ENCODE measurements at places on chromosomes 3 and 15. TPM values are rescaled to one million over a fixed set of nuclear protein-coding genes. Genes with fewer than 3 reads are reported as not detected.

SEMA3G gene
- 30.5 TPM for total RNA-seq

TMEM108 gene
- total RNA-seq: 19.3 TPM

GRCh38 chr3:81545572-81545971, 215.9 kb downstream of the GBE1 start:
- no peaks in the 10 kb centered on the region for H3K27me3 ChIP-seq
- no peaks in the 10 kb centered on the region for H3K4me1 ChIP-seq
- no peaks in the 10 kb centered on the region for H3K36me3 ChIP-seq
- DNase-seq: no peak
- no peak overlapping the region for H3K27ac ChIP-seq

- no peaks in the 10 kb centered on the region for H3K4me1 ChIP-seq
- peaks cover 43% of the 10 kb centered on the region for H3K27me3 ChIP-seq
- H3K4me3 ChIP-seq: no peak overlapping the region
- no peak overlapping the region for H3K27ac ChIP-seq
- H3K36me3 ChIP-seq: no peaks in the 10 kb centered on the region
Observed at GRCh38 chr15:23628612-23629233, 18.9 kb downstream of the MAGEL2 start.

- H3K36me3 ChIP-seq: peaks cover 14% of the 10 kb centered on the region
- no peaks in the 10 kb centered on the region for H3K27me3 ChIP-seq
- H3K4me1 ChIP-seq: no peaks in the 10 kb centered on the region
- DNase-seq: no peak
- H3K4me3 ChIP-seq: no peak overlapping the region
Observed at GRCh38 chr3:190554197-190554596, 40.3 kb downstream of the IL1RAP start.

LRRC31 gene
- 0.29 TPM for total RNA-seq

IGF2BP2 gene
- 16.8 TPM for total RNA-seq

FETUB gene
- not detected for total RNA-seq

DNA sequence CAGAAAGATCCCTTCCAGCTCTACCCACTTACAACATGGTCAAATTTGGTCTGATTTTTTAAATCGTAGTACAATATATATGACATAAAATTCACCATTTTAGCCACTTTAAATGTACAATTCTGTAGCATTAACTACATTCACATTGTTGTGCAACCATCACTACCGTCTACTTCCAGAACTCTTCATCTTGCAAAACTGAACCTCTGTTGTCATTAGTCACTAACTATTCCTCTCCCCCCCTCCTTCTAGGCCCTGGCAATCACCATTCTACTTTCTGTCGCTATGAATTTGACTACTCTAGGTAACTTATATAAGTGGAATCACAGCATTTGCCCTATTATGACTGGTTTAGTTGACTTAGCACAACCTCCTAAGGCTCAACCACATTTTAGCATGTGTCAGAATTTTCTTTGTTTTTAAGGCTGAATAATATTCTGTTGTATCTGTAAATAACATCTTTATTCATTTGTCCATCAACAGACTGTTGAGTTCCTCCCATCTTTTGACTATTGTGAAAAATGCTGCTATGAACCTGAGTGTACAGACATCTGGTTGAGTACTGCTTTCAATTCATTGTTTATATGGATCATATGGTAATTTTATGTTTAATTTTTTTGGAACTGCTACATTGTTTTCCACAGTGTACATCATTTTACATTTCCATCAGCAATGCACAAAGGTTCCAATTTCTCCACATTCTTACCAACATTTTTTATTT, 35.5 kb upstream of the CCR2 start:
- no peak for DNase-seq
- H3K4me3 ChIP-seq: no peak overlapping the region
- no peaks in the 10 kb centered on the region for H3K4me1 ChIP-seq
- H3K36me3 ChIP-seq: no peaks in the 10 kb centered on the region
- H3K27ac ChIP-seq: peak overlapping the region; percentile 55

CD86 gene
- total RNA-seq: 17.6 TPM

DNA sequence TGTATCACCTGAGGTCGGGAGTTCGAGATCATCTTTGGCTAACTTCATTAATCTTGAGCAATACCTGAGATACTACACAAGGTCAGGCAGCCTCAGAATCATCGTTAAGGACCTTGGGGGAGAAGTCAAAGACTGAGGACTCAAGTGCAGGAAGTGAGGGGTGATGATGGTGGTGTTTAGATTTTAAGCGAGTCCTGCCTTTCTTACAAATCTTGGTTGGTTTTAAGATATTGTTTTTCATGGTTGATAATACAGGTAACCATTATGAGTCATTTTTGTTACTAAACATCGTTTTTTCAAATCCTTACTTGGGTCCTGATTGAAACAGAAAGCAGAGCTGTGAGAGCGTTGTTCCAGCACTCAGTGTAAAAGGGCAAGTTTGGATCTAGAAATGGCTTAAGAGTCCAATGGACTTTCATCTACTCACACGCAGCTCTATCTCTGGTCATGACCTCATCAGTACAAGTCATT, 4.1 kb downstream of the RASGRP1 start:
- H3K27ac ChIP-seq: no peak overlapping the region
- H3K36me3 ChIP-seq: no peaks in the 10 kb centered on the region
- no peak overlapping the region for H3K4me3 ChIP-seq
- DNase-seq: no peak
- peaks cover 21% of the 10 kb centered on the region for H3K27me3 ChIP-seq

DNA sequence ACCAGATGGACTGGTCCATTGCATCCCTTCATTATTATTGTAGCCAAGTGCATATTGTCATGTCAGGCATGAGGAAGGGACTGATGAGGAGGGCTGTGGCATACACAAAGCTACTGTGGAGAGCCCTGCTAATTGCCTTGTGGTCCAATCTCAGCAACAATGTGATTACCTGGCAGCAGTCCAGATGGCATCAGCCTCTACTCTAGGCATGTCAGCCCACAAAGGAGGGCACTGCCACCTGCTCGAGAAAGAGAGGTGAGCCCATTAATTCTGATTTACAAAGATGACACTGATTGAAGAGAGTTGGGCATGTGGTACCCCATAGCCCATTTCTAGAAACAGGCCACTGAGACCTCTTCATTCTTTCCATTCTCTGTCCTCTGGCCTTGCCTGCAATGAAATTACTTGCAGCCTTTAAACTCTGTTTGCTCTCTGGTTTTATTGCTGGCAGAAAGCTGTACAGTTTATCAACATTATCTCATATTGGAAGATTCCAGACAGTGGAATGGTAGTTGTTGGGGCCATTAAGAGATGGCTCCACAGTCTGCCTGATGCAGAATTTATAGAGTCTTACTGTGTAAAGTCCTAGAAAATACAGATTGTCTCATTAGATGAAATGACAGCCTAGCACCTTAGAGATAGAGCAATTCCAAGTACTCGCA, 307.7 kb downstream of the ARPP21 start:
- no peaks in the 10 kb centered on the region for H3K36me3 ChIP-seq
- no peak overlapping the region for H3K4me3 ChIP-seq
- no peaks in the 10 kb centered on the region for H3K4me1 ChIP-seq
- no peak overlapping the region for H3K27ac ChIP-seq
- H3K27me3 ChIP-seq: no peaks in the 10 kb centered on the region

GRCh38 chr3:141093397-141093796, 42.2 kb downstream of the SPSB4 start:
- H3K27me3 ChIP-seq: no peaks in the 10 kb centered on the region
- no peak for DNase-seq
- no peak overlapping the region for H3K4me3 ChIP-seq
- no peak overlapping the region for H3K27ac ChIP-seq

- DNase-seq: peak; percentile 93
- no peaks in the 10 kb centered on the region for H3K36me3 ChIP-seq
- H3K27me3 ChIP-seq: peaks cover 22% of the 10 kb centered on the region
- H3K4me1 ChIP-seq: peaks cover 4% of the 10 kb centered on the region
Observed at GRCh38 chr15:63043335-63044076, 959 bp downstream of the TPM1 start.

GRCh38 chr3:20563251-20563650, 377.2 kb upstream of the SGO1 start:
- DNase-seq: no peak
- no peaks in the 10 kb centered on the region for H3K27me3 ChIP-seq
- H3K4me3 ChIP-seq: no peak overlapping the region
- no peak overlapping the region for H3K27ac ChIP-seq

DNA sequence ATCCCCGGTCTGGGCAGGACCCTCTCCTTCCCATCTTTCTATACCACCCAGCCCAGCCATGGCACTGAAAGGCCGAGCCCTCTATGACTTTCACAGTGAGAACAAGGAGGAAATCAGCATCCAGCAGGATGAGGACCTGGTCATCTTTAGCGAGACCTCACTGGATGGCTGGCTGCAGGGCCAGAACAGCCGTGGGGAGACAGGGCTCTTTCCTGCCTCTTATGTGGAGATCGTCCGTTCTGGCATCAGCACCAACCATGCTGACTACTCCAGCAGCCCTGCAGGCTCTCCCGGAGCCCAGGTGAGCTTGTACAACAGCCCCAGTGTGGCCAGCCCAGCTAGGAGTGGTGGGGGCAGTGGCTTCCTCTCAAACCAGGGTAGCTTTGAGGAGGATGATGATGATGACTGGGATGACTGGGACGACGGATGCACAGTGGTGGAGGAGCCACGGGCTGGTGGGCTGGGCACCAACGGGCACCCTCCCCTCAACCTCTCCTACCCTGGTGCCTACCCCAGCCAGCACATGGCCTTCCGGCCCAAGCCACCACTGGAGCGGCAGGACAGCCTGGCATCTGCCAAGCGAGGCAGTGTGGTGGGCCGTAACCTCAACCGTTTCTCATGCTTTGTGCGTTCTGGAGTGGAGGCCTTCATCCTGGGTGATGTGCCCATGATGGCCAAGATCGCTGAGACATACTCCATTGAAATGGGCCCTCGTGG, 1.5 kb downstream of the SNX33 start:
- H3K36me3 ChIP-seq: no peaks in the 10 kb centered on the region
- peak overlapping the region; percentile 92 for H3K27ac ChIP-seq
- H3K4me3 ChIP-seq: peak overlapping the region; percentile 73
- DNase-seq: no peak
- H3K4me1 ChIP-seq: peaks cover 65% of the 10 kb centered on the region

DNA sequence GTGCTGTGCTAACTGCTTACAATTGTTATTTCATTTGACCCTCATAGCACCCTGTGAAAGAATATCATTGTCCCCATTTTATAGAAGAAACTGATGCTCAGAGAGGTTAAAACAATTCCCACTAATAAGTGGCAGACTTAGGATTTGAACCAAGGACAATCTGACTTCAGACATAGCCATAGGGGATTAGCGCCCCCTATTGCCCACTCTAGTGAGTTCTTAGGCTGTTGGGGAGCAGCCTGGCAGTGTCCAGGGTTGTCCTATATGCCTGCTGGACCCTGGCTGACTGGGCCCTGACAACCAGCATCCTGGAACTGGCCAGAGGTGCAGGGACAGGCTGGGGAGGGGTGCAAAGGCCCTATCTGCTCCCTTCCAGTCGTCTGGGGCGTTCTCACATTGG, 15.4 kb downstream of the DPH3 start:
- no peaks in the 10 kb centered on the region for H3K36me3 ChIP-seq
- no peaks in the 10 kb centered on the region for H3K27me3 ChIP-seq
- H3K27ac ChIP-seq: no peak overlapping the region
- no peak for DNase-seq
- peaks cover 25% of the 10 kb centered on the region for H3K4me1 ChIP-seq

PRTG gene
- total RNA-seq: 10.7 TPM

DNA sequence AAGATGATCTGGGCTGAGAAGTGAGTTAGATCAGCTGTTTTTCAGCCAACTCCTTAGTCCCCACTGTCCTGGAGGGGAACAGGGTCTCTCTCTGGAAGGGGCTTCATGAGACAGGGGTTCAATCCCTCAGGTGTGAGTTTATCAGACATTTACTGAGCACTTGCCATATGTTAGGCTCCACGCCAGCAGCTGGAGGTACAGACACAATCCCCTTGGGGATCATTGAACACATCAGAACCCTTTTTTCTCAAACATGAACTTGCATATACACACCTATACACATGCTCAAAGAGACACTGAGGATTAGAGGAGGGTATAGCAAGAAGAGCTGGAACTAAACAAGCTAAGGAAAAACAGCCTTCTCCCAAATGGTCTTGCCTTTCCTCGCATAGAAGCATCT, 5.5 kb upstream of the BMF start:
- no peaks in the 10 kb centered on the region for H3K27me3 ChIP-seq
- H3K4me1 ChIP-seq: no peaks in the 10 kb centered on the region
- no peak overlapping the region for H3K27ac ChIP-seq

All from left lung (tissue), 14 donors.